ENCODE measurements at places on chromosomes 5 and 9.

DNA sequence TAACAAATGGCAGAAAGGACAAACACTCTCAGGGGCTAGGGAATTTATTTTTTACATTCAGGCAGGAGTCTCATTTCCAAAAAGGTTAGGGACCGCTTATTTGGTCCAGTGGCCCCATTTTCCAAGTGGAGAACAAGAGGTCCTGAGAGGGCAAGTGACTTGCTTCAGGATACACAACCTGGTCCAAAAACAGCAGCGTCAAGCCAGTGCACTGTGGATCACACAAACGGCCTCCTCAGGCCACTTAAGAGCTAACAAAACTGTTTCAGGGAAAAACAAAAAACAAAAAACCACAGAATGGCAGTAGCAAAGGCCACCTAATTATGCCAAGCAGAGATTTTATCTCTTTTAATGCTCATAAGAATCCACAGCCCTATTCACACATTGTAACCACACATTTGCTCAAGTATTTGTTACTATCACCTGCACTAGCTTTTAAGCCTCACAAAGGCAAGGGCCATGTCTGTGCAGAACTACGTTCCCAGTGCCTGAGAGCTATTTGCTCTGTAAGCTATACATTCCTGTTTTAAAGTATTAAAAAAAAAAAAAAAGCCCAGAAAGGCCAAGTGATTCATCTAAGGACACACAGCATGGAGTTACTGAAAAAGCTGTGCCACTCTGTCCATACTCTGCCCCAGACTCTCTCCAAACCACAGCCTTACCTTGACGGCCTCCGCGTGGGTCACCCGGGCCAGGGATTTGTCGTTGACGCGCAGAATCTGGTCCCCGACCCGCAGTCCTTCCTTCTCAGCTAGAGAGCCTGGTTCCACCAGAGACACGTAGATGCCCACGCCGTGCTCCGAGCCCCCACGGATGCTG, 1.5 kb downstream of the WHRN start:
- DNase-seq = no peak

DNA sequence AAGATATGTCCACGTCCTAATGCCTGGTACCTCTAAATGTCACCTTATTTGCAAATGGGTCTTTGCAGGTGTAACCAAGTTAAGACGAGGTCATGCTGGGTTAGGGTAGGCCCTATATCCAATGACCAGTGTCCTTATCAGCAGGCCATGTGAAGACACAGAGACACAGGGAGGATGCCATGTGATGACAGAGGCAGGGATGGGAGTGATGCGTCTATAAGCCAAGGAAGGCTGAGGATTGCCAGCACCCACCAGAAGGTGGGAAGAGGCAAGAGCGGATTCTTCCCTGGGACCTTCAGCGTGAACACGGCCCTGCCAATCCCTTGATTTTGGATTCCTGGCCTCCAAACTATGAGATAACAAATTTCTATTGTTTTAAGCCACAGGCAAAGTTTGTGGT, 123.4 kb upstream of the CXCL14 start:
- no peak for DNase-seq

GRCh38 chr5:32255540-32255900, 57.2 kb downstream of the MTMR12 start:
- DNase-seq = no peak

- no peak for DNase-seq
Observed at GRCh38 chr5:146731909-146732659, 146.5 kb downstream of the PPP2R2B start.

- DNase-seq = no peak
Observed at GRCh38 chr5:129001841-129002526, 36.7 kb downstream of the SLC27A6 start.

- no peak for DNase-seq
Observed at GRCh38 chr5:95871146-95871806, 48.8 kb upstream of the GLRX start.

DNA sequence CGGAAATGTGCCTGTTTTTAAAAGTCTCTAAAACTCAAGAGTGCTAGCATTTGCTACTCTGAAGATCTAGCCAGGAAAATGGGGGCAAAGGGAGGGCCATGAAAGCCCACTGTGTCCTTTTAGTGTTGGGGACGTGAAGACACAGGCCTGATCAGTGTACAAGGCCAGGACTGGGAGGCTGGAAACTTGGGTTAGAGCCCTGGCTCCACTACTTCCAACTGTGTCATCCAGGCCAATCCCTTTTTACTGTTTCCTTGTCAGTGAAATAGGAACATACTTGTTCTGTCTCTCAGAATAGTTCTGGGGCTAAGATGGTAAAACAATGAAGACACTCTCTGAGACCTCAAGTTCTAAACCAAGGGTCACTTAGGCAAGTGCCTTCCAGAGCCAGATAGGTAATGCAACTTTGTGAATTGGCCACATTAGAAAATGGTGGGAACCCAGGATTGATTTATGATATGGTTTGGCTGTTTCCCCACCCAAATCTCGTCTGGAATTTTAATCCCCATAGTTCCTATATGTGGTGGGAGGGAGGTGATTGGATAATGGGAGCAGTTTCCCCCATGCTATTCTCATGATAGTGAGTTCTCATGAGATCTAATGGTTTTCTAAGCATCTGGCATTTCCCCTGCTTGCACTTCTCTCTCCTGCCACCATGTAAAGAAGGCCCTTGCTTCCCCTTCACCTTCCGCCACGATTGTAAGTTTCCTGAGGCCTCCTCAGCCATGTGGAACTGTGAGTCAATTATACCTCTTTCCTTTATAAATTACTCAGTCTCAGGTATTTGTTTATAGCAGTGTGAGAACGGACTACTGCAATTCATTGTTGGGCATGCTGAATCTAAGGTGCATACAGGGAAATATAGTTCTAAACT, 30.4 kb upstream of the B4GALT1 start:
- DNase-seq = no peak

GRCh38 chr9:104992659-104993058, 64.7 kb upstream of the ABCA1 start:
- peak; percentile 19 for DNase-seq

- DNase-seq = no peak
Observed at GRCh38 chr5:157370967-157371366, 89.0 kb upstream of the NIPAL4 start.

DNA sequence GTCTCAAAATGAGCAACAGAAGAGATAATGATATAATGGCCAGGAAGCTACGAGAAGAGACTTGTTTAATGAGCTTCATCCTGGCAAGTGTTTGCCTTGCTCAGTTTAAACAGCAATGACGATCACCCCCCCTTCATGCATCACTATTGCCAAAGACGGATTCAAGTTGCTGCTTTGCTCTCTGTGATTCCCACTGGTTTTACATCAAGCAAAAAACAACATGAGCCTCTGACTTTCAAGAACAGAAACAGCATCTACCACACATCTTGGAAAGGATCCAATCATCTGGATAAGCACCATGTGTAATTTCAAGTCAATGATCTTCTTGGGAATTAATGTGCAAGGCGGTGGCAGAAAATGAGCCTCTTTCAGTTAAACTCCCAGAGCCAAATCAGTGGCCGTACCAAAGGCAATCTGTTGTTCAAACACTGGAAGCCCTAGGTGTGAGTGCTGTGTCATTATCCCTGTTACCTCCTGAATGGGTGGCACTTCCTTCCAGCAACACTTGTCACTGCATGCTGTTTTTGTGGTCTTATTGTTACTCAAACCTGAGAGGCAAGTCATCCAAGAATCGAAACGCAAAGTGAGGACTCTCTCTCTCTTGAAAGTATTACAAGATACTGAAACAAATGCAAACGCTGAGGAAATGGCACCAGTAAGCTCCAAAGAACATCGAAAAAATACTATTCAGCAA, 72.8 kb downstream of the MED27 start:
- peak; percentile 40 for DNase-seq

DNA sequence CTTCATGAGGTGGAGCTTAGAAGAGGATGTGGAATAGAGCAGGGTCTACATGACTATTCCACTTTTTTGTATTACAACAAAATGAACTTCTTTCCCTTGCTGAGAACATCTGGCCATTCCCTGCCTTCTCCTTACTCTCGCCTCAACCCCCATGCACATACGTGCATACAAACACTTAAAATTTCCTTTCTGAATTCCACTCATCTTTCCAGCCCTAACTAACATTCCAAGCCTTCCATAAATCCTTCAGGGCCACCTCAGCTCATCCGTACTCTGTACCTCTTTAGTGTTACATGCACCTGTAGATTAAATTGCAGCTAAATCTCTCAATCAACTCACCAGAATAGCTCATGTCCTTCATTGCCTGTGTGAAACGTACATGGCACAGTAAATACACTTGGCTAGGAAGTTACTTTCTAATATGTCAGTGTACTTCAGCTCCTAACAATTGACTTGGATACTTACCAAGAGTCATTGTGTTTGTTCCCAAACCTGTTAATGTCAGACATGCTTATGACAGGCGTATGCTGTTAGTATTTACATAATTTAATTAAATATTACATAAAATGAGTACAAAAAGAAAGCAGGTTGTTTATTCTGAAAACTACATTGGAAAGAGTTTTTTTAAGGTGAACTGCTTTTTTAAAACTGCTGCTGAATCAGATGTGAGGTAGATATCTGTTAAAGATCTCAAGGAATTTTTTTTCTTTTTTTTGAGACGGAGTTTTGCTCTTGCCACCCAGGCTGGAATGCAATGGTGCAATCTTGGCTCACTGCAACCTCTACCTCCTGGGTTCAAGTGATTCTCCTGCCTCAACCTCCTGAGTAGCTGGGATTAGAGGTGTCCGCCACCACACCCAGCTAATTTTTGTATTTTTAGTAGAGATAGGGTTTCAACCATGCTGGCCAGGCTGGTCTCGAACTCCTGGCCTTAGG, 55.7 kb downstream of the GLIS3 start:
- DNase-seq = no peak

DNA sequence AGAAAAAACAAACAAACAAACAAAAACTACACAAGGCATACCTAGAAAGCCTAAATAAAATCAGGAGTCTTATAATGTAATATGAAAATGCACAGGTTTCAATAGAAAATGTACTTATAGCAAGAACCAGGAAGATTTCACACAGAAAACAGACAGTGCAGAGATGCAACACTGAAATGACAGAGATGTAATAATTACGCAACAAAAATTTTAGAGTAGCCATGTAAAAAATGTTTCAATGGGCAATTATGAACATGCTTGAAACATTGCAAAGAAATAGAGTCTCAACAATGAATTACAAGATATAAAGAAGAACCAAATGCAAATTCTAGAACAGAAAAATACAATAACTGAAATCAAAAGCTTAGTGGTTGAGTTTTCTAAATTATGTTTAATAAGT, 405.9 kb downstream of the PLK2 start:
- DNase-seq = no peak

- DNase-seq = no peak
Observed at GRCh38 chr9:76116913-76117312, 226.4 kb downstream of the PCSK5 start.

- no peak for DNase-seq
Observed at GRCh38 chr9:84834426-84834825, 164.9 kb downstream of the NTRK2 start.

DNA sequence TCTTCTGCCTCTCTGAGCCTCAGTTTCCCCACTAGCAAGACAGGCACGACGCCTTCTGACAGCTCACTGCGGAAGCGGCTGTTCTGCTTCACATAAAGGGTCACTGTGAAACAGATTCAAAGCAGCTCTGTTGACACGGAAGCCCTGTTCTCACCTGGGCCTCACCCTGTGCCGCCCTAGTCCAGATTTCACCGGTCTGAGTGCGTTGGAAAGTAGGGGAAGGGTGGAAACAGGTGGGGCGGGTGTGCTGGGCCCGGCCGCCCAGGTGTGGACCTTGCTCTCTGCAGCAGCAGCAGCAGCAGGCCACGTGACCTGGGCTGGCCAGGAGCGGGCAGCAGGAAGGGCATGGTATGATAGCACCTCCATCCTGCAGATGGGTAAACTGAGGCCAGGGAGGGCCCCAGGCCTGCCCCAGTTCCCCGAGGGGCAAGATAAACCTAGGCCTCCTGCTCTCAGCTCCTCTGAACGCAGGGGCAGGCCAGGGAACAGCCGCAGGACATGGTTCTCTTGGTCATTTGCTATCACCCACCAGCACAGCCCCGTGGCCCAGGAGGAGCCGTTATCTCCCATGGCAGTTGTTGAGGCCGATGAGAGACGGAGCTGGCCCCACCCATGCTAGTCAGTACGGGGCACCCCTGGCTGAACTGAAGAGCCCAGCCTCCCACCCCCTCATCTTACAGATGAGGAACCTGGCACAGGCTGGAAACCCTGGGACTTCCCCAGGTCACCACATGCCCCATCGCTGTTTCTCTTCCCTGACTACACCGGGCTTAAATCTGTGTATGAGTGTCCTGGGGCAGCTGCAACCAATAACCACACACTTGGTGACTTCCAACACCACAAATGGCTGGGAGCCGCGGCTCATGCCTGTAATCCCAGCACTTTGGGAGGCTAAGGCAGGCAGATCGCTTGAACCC, 12.1 kb downstream of the PTGES2 start:
- DNase-seq = no peak

DNA sequence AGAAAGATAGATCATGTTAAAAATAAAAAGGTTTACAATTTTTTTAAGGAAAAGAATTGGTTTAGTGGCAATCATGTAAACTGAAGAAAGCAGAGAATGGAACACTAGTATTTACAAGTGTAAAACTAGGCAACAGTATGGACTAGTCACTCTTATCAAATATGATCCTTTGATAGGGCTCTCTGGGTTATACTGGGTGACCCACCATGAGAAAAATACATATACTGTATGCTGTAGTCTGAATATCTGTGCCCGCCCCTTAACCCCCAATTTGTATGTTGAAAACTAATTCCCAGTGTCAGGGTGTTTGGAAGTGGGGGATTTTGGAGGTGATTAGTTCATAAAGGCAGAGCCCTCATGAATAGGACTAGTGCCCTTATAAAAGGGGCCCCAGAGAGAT, 236.8 kb upstream of the TARS1 start:
- DNase-seq = no peak

DNA sequence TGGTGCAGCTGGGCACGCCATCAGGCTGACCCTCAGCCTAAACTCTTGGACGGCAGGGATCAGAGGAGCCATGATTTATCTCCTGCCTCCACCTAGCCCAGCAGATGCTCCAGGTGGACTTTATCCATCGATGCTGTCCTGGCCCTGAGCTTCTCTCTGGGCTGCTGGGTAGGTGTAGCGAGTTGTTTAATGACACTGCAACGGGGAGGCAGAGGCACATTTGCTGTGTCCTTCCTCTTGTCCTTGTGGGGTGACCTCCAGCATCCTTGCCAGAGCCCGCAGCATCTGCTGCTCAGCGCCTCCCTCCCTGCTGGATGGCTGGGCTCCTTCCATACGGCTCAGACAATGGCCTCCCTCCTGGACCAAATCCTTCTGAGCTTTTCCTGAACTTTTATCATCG, 103.1 kb upstream of the IRX4 start:
- no peak for DNase-seq

DNA sequence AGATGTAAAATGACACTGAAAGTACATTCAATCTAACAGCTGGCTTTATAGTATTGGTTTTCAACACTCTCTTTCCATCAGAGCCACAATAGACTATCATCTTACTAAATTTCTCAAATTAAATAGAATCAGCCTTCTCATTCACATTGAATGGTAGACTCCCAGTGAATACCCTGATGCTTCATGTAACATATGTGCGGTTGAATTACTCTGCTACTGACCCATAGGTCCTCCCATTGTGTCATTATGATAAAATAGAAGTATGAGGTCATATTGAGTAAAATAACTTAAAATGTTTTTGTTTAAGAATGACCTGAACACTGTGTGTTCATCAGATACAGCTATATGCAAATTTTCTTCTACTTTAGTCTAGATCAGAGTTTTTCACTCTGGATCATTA, 75.9 kb upstream of the ADAMTSL1 start:
- DNase-seq = no peak

- no peak for DNase-seq
Observed at GRCh38 chr9:90847971-90848370, 46.4 kb downstream of the SYK start.

GRCh38 chr9:123946101-123946821, 16.3 kb upstream of the DENND1A start:
- no peak for DNase-seq

Data from NCI-H1694 treated with DMSO at 0.1 percent for 48 hours (cell line).